ENCODE measurements at places on chromosomes 3 and 15. TPM values are rescaled to one million over a fixed set of nuclear protein-coding genes. Genes with fewer than 3 reads are reported as not detected.
A peak's percentile ranks its signal among the peaks of the same experiment; 100 is the strongest.

DNA sequence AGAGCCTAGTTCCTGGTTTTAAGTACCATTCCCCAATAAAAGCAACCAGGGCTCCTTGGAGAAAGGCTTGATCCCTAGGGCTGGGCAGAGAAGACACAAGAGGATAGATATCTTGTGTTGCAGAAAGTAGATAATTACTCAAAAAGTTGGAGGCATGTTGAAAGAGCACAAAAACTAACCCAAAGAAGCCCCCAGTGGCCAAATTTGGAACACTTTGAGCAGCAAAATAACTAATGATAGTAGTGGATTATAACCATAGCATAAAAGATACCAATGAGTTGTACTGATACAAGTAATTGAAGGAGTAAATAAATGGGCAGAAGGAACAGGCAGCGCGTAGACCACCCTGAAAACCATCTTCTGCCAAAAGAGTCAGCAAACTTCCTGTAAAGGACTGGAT lies 12.0 kb downstream of the EXOSC7 start:
- H3K36me3 ChIP-seq, result peaks cover 42% of the 10 kb centered on the region
- no peak overlapping the region for H3K4me3 ChIP-seq
- H3K27me3 ChIP-seq, result no peaks in the 10 kb centered on the region
- DNase-seq, result no peak
- peaks cover 7% of the 10 kb centered on the region for H3K4me1 ChIP-seq

DNA sequence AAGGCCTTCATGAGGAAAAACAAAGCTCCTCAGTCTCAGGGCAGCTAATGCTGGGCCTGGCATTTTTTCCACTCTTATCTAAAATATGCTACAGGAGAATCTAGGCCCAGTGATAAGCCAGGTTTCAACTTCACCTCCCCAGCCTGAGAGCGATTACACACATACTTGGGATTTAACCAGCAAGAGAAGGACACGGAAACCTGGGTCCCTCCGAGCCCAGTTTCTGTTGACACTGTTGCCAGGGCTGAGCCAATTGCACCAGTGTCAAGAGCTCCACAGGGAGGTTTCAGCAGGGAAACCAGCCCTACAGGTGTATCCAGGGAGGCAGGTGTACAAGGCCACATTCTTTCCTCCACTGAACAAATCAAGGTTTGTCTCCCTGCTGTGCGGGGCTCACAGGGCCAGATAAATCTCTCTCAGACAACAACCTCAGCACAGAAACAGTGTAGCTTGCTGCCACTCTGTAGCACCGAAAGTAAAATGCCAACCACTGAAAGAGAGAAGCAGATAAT lies 85.4 kb downstream of the MAGI1 start:
- peak overlapping the region; percentile 68 for H3K4me3 ChIP-seq
- H3K27me3 ChIP-seq, result no peaks in the 10 kb centered on the region
- peak; percentile 93 for DNase-seq
- peak overlapping the region; percentile 50 for H3K27ac ChIP-seq
- H3K36me3 ChIP-seq, result no peaks in the 10 kb centered on the region

DNA sequence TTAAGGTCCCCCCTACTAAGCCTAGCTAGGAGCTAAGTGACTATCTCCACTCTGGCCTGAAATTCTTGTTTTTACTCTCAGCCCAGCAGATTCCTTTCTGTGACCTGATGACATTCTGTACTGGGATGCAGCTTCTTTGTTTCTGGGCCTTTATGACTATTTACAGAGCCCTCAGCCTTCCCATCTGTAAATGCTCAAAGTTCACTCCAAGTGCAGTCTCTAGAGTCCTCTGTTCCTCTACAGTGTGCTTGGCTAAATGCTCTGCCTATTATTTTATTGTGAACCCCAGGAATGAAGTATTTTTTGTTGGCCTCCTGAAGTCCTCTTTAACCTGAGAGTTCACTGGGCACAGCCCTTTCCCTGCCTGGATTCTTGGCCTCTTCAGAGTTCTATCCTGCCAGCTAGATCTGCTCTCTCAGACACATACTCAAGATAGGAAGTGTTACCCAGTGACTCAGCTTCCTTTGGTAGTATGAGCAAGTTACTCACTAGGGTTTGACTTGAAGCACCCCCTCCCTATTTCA lies 278.1 kb upstream of the P2RY1 start:
- no peak overlapping the region for H3K27ac ChIP-seq
- H3K36me3 ChIP-seq, result no peaks in the 10 kb centered on the region
- no peak overlapping the region for H3K4me3 ChIP-seq

GRCh38 chr3:168570404-168571155 lies 474.9 kb upstream of the GOLIM4 start:
- no peaks in the 10 kb centered on the region for H3K27me3 ChIP-seq
- DNase-seq, result no peak
- no peaks in the 10 kb centered on the region for H3K4me1 ChIP-seq
- H3K27ac ChIP-seq, result no peak overlapping the region

GRCh38 chr3:134605556-134605955 lies 45.3 kb downstream of the KY start:
- no peaks in the 10 kb centered on the region for H3K36me3 ChIP-seq
- peaks cover 2% of the 10 kb centered on the region for H3K4me1 ChIP-seq
- no peak overlapping the region for H3K4me3 ChIP-seq
- H3K27ac ChIP-seq, result no peak overlapping the region
- DNase-seq, result no peak
- H3K27me3 ChIP-seq, result peaks cover 11% of the 10 kb centered on the region

- H3K27me3 ChIP-seq, result no peaks in the 10 kb centered on the region
- H3K27ac ChIP-seq, result no peak overlapping the region
- H3K4me1 ChIP-seq, result no peaks in the 10 kb centered on the region
- no peak for DNase-seq
- no peaks in the 10 kb centered on the region for H3K36me3 ChIP-seq
These were observed 29.6 kb downstream of the RPL22L1 start for GRCh38 chr3:170840291-170840859.

DNA sequence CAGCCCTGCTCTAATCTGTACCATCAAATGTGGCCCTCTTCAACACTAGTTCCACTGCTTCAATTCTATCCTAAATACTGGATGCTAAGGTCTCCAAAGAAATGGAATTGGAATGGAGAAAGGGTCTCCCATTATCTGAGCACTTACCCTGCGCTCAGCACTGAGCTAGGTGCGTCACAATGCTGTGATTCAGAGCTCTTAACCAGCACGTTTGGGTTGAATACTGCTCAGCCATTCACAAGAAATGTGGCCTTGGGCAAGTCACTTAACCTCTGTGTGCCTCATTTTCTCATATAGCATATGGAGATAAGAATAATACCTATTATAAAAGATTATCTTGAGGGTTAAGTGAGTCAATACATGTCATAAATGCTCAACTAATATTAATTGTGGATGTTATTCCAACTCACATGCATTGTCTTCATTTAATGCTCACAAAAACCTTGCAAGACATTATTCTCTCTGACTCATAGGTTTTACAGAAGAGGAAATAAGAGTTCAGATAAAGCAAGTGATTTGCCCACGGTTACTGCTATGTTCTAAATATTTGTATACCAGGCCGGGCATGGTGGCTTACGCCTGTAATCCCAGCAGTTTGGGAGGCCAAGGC lies 27.4 kb upstream of the SRGAP3 start:
- no peaks in the 10 kb centered on the region for H3K4me1 ChIP-seq
- no peak for DNase-seq
- H3K27ac ChIP-seq, result no peak overlapping the region
- no peaks in the 10 kb centered on the region for H3K27me3 ChIP-seq

- no peak overlapping the region for H3K27ac ChIP-seq
- H3K36me3 ChIP-seq, result peaks cover 45% of the 10 kb centered on the region
- H3K4me1 ChIP-seq, result no peaks in the 10 kb centered on the region
- no peak overlapping the region for H3K4me3 ChIP-seq
These were observed 88.8 kb downstream of the LARS2 start for GRCh38 chr3:45477041-45477725.

GRCh38 chr3:106423321-106424225 lies 554.8 kb upstream of the CBLB start:
- no peak overlapping the region for H3K4me3 ChIP-seq
- H3K27me3 ChIP-seq, result no peaks in the 10 kb centered on the region
- DNase-seq, result no peak

- peak; percentile 61 for DNase-seq
- H3K4me3 ChIP-seq, result no peak overlapping the region
- no peak overlapping the region for H3K27ac ChIP-seq
- no peaks in the 10 kb centered on the region for H3K4me1 ChIP-seq
- no peaks in the 10 kb centered on the region for H3K36me3 ChIP-seq
These were observed 53.4 kb downstream of the SRGAP3 start for GRCh38 chr3:9196020-9196419.

- no peaks in the 10 kb centered on the region for H3K36me3 ChIP-seq
- no peak overlapping the region for H3K4me3 ChIP-seq
- H3K27me3 ChIP-seq, result no peaks in the 10 kb centered on the region
- H3K4me1 ChIP-seq, result no peaks in the 10 kb centered on the region
- no peak overlapping the region for H3K27ac ChIP-seq
- no peak for DNase-seq
These were observed 17.8 kb upstream of the ITGB5 start for GRCh38 chr3:124904835-124905492.

DNA sequence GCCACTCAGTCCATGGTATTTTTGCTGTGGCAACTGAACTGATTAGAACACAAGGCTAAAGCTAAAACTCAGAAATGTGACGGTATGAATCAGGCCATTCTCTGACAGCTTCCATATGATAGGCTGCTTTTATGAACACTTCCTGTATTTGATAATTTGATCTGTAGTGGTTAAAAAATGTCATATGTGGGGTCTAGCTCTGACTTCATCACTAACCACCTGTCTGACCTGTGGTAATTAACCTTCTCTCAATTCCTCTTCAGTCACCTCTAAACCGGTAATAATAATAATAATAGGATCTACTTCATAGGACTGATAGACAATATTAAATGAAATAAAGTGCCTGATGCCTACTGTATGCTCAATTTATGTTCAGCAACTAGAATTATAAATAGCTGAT lies 223.2 kb downstream of the MBNL1 start:
- DNase-seq, result no peak
- H3K27ac ChIP-seq, result no peak overlapping the region
- H3K27me3 ChIP-seq, result no peaks in the 10 kb centered on the region
- no peaks in the 10 kb centered on the region for H3K4me1 ChIP-seq
- no peaks in the 10 kb centered on the region for H3K36me3 ChIP-seq

- no peak overlapping the region for H3K27ac ChIP-seq
- DNase-seq, result no peak
- peaks cover 5% of the 10 kb centered on the region for H3K27me3 ChIP-seq
- no peaks in the 10 kb centered on the region for H3K4me1 ChIP-seq
- H3K36me3 ChIP-seq, result no peaks in the 10 kb centered on the region
These were observed 4.3 kb downstream of the TBC1D2B start for GRCh38 chr15:78073046-78073787.

GRCh38 chr3:96813134-96813819 lies 1.1 kb upstream of the EPHA6 start:
- DNase-seq, result peak; percentile 96
- H3K36me3 ChIP-seq, result no peaks in the 10 kb centered on the region
- H3K4me1 ChIP-seq, result no peaks in the 10 kb centered on the region
- H3K27me3 ChIP-seq, result peaks cover 51% of the 10 kb centered on the region
- H3K4me3 ChIP-seq, result peak overlapping the region; percentile 80

- DNase-seq, result no peak
- no peak overlapping the region for H3K27ac ChIP-seq
- no peaks in the 10 kb centered on the region for H3K36me3 ChIP-seq
- peaks cover 3% of the 10 kb centered on the region for H3K4me1 ChIP-seq
- no peaks in the 10 kb centered on the region for H3K27me3 ChIP-seq
These were observed 12.6 kb upstream of the RPS17 start for GRCh38 chr15:82552861-82553260.

GRCh38 chr3:16316847-16317560 lies 52.0 kb downstream of the OXNAD1 start:
- H3K36me3 ChIP-seq, result peaks cover 33% of the 10 kb centered on the region
- no peaks in the 10 kb centered on the region for H3K4me1 ChIP-seq
- no peak for DNase-seq
- no peaks in the 10 kb centered on the region for H3K27me3 ChIP-seq
- H3K4me3 ChIP-seq, result no peak overlapping the region

DNA sequence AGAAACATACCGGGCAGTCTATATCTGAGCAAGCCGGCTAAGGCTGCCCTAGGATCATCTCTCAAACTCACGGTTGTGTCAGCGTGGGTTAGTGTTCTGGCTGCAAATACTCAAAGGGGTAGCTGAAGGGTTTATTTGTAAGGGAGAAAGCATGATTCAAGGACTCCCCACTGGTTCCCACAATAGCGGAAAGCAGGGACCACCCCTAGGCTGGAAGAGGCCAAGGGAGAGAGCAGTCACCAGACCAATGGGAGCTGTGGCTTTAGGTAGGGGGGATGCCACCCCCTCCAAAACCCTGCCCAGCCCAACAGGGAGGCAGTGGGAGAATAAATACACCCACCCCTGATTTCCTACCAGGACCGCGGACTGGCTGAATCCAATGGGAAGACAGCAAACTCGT lies 7.3 kb upstream of the LMCD1 start:
- DNase-seq, result no peak
- H3K36me3 ChIP-seq, result no peaks in the 10 kb centered on the region
- H3K27me3 ChIP-seq, result no peaks in the 10 kb centered on the region
- H3K4me3 ChIP-seq, result no peak overlapping the region
- H3K4me1 ChIP-seq, result peaks cover 11% of the 10 kb centered on the region

- H3K4me1 ChIP-seq, result no peaks in the 10 kb centered on the region
- H3K4me3 ChIP-seq, result no peak overlapping the region
- H3K27ac ChIP-seq, result no peak overlapping the region
- peaks cover 56% of the 10 kb centered on the region for H3K36me3 ChIP-seq
- no peaks in the 10 kb centered on the region for H3K27me3 ChIP-seq
These were observed 14.4 kb downstream of the FANCD2OS start for GRCh38 chr3:10093678-10094077.

- H3K4me1 ChIP-seq, result peaks cover 7% of the 10 kb centered on the region
- H3K27me3 ChIP-seq, result no peaks in the 10 kb centered on the region
- DNase-seq, result no peak
- H3K36me3 ChIP-seq, result peaks cover 6% of the 10 kb centered on the region
- H3K4me3 ChIP-seq, result peak overlapping the region; percentile 83
These were observed 1.8 kb downstream of the LIMD1 start for GRCh38 chr3:45596290-45596791.

The CPB1 gene
- total RNA-seq, result not detected

The HESX1 gene
- total RNA-seq, result 8.0 TPM

The PATL2 gene
- not detected for total RNA-seq

The CHRM5 gene
- total RNA-seq, result not detected

The DOCK3 gene
- 6.6 TPM for total RNA-seq

The TIMP4 gene
- total RNA-seq, result not detected

The EPHA3 gene
- 0.15 TPM for total RNA-seq

The CEP152 gene
- 10.7 TPM for total RNA-seq

The GDPGP1 gene
- 4.8 TPM for total RNA-seq

The TERC gene
- total RNA-seq, result 10.0 TPM

The OXTR gene
- 11.8 TPM for total RNA-seq

The IL20RB gene
- 1.7 TPM for total RNA-seq

The ACTRT3 gene
- 0.82 TPM for total RNA-seq

The ITGB5 gene
- 321 TPM for total RNA-seq
